ENCODE measurements at places on chromosomes 4 and X.
A peak's percentile ranks its signal among the peaks of the same experiment; 100 is the strongest.

- no peak for DNase-seq
These were observed 11.3 kb downstream of the SLC38A5 start for GRCh38 chrX:48458711-48459110.

DNA sequence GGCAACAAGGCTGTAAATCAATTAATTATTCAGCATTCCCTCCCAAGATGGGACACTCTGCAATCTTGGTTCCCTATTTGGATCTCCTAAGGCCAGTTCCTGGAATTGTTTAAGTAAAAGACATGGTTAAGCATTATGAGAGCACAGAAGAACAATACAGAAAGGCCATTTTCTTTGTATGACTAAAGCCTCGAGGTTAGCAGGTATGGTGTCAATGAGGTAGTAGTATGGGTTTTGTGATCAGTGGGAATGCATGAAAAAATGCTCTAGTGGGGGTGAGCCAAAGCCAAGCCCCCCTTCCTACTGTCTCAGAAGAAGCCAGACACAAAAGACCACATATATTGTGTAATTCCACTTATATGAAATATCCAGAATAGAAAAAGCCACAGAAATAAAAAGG is 61.7 kb upstream of the S100G start:
- DNase-seq, result no peak

GRCh38 chrX:47321386-47321785 is 49.0 kb upstream of the ZNF157 start:
- peak; percentile 79 for DNase-seq

- DNase-seq, result no peak
These were observed 157.5 kb upstream of the ITM2A start for GRCh38 chrX:79524642-79525041.

DNA sequence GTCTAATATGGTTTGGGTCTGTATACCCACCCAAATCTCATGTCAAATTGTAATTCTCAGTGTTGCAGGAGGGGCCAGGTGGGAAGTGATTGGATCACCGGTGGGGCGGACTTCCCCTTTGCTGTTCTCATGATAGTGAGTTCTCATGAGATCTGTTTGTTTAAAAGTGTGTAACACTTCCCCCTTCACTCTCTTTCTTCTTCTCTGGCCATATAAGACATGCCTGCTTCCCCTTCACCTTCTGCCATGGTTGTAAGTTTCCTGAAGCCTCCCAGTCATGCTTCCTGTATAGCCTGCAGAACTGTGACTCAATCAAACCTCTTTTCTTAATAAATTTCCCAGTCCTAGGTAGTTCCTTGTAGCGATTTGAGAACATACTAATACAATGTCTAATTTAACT is 19.7 kb upstream of the SCRG1 start:
- DNase-seq, result no peak

DNA sequence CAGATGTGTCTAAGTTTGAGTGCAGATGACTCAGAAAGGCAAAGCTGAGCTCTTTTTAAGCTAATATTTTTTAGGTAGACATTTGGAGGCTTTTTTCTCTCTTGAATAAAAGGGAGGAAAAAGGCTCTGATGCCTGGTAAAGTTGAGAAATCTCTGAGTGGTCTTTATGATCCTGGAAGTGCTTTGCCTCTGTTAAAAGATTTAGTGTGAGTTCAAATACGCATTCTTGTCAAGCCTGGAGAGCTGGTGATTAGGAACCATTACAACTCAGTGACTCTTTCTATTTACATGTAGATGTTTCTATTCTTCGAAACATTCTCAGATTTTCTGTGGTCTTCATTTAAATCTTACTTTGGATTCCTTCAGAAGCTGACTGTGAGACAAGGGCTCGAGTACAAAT is 143.4 kb upstream of the MED14 start:
- DNase-seq, result no peak

GRCh38 chr4:78667764-78668163 is 108.4 kb upstream of the BMP2K start:
- no peak for DNase-seq

- no peak for DNase-seq
These were observed 109.4 kb upstream of the MAP3K15 start for GRCh38 chrX:19624739-19625138.

- no peak for DNase-seq
These were observed 227.9 kb upstream of the ANKRD50 start for GRCh38 chr4:124940387-124940786.

DNA sequence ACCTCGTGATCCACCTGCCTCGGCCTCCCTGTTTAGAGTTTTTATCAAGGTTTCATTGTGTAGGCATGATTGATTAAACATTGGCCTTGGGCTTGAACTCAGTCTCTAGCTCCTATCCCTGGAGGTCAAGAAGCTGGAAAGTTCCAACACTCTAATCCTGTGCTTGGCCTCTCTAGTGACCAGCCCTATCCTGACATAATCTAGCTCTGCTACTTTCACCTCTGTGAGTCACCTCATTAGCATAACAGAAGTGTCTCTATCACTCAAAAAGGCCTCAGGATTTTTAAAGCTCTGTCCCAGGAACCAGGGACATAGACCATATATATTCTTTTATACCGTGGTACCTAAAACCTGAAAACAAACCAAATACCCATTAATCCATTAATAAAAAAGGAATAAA is 377.5 kb downstream of the CENPC start:
- no peak for DNase-seq

- no peak for DNase-seq
These were observed 144.3 kb upstream of the NDST3 start for GRCh38 chr4:117889978-117890377.

- no peak for DNase-seq
These were observed at the start of gene PDGFRA for GRCh38 chr4:54228961-54229501. Gene PDGFRA (plus strand): TSS chr4:54229293. CDS start chr4:54258769, 29,476 bp downstream.

- DNase-seq, result no peak
These were observed 6.2 kb upstream of the MAN2B2 start for GRCh38 chr4:6568689-6569332.

DNA sequence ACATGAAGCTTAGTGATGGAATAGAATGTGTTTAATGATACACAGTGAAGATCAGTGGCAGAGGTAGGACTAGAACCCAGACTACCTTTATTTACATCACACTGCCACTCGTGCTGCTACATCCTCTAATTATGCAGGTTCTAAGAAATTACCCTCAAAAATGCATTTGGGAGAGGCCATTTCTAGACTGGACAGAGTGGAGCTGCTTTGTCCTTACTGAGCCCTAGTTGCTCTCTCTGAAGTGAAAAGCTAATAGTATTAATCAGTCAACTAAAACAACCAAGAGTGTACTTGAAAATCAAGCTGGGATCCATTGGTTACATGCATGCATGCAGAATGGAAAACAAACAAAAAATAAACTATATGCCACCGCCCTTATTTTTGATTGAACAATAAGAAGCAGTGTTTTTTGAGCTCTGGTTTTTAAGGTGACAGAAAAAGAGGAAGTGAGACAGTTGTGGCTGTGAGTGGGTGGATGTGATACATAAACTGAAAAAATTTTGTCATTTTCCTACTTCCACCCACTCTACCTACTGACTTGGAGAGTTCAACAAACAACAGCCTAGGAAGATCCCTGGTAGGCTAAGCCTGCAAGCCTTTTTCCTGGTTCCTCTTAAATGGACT is 6.8 kb upstream of the VSIG4 start:
- DNase-seq, result no peak

- DNase-seq, result no peak
These were observed 76.7 kb downstream of the KLHL34 start for GRCh38 chrX:21581479-21581878.

- DNase-seq, result no peak
These were observed 107.6 kb downstream of the MID1 start for GRCh38 chrX:10512741-10513140.

- DNase-seq, result no peak
These were observed 2.8 kb upstream of the GRIA2 start for GRCh38 chr4:157217708-157218107.

DNA sequence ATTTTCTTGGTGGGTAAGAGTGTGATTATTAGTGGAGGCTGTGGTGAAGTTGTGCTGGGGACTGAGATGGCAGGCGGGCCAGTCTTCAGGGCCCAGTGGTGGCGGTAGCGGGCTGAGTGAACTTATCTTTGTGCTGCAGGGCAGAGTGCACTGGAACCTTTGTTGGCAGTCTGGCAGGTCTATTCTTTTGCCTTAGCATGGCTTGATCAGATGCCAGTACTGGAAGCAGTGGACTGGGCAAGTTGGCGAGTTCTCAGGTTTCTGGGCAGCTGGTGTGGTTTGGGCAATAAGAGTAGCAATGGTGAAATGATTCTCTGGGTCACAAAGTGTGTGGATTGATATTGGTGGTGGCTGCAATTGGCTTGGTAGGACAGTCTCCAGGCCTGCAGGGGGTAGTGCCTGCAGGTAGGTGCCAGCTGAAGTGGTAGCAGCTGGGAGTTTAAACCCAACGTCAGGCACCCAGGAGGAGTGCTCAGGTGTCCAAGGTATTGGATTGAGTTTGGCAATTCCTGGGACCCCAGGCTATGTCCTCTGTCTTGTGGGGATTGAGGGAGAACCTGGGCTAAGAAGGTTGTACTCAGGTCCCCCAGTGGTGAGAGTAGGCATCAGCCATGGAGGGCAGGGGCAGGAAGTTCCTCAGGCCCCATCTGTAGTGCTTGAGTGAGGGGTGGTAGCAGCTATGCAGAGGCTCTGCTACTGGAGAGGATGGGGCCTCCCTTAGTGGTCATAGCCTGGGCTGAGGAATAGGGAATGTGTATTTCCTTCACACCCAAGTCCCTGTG is 34.9 kb upstream of the SLC25A14 start:
- no peak for DNase-seq

GRCh38 chrX:19866626-19867410 is 20.6 kb downstream of the SH3KBP1 start:
- DNase-seq, result no peak

DNA sequence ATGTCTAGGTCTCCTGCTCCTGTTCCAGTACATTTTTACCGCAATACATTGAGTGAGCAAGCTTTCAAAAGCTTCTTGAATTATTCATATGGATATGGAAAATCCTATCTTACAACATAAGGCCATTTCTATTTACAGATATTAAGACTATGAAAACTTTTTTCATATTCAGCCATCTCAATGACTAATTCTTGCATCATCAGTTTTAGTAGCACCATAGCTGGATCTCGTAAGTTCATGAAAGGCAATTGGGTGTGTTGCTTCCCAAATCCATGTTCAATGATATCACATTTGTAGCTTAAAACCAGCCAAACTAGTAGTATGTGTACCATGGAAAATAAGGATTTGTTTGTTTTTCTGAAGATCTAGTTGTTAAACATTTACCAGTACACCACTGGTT is 118.3 kb upstream of the GABRA2 start:
- no peak for DNase-seq

- no peak for DNase-seq
These were observed 128.7 kb downstream of the FHIP1A start for GRCh38 chr4:151537687-151538086.

DNA sequence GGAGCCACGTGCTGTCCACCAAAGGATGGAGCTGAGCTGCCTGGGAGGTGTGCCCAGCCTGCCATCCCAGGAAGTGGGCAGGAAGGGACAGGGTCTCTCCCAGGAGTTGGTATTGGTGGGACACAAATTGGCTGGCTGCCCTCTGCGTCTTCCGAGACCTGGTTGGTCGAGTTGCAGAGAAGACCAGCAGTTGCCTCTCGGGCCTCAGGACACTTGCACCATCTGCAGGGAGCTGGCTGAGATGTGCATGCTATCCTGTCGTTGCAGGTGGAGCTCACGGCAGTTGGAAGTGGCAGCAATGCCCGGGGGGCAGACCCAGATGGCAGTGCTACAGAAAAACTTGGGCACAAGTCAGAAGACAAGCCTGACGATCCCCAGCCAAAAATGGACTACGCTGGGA is 30.2 kb downstream of the BCORL1 start:
- no peak for DNase-seq

DNA sequence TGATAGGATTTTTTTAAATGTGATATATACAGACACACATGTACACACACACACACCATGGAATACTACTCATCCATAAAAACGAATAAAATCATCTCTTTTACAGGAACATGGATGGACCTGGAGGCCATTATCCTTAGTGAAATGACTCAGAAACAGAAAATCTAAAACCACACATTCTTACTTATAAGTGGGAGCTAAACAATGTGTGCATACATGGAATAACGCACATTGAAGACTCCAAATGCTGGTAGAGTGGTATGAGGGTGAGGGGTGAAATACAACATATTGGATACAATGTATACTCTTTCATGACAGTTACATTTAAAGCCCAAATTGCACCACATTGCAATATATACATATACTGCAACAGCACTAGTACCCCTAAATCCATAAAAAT is 120.2 kb upstream of the ADGRL3 start:
- no peak for DNase-seq

- DNase-seq, result no peak
These were observed 590 bp downstream of the ARHGEF9 start for GRCh38 chrX:63784346-63784901.

All from type B pancreatic cell (in vitro differentiated cells).